Stimulated activated CD8-positive, alpha-beta memory T cell treated with anti-CD3 and anti-CD28 coated beads, Interleukin-4, amount 100 ng/mL, for 1 hour (primary cell): ENCODE measurements at places on chromosomes 1 and 21.

DNA sequence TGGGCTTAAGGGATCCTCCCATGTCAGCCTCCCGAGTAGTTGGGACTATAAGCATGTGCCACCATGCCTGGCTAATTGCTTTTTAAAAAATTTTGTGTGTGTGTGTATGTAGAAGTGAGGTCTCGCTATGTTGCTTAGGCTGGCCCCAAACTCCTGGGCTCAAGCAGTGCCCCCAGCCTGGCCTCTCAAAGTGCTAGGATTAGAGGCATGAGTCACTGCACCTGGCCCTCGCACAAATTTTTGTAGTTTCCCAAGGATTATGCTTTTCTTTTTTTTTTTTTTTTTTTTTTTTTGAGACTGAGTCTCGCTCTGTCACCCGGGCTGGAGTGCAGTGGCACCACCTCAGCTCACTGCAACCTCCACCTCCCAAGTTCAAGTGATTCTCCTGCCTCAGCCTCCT is 144.4 kb upstream of the HNRNPU start:
- no peak for DNase-seq

GRCh38 chr1:206430031-206430983 is 40.0 kb upstream of the IKBKE start:
- DNase-seq, result no peak

DNA sequence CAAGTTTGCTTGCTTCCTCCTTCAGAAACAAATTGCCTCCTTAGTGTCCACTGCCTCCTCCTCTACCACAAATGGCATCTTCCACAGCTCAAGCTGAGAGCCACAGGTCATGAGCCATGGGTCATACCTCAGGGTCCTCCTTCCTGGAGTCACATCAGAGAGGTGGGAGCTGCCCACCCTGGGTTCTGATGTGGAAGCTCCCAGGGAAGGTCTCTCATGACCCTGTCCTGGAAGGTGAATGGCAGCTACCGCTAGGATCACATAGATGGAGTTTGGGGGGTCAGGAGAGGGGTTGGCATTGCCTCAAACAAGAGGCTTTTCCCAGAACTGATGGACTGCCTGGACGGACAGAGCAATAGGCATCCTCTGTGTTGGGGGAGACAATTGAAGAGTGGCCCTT is 321.4 kb downstream of the MATN1 start:
- DNase-seq, result no peak

GRCh38 chr1:42861014-42861399 is 14.6 kb downstream of the ZNF691 start:
- no peak for DNase-seq

- no peak for DNase-seq
Measured at GRCh38 chr21:29196670-29197191, 66.3 kb downstream of the MAP3K7CL start.

GRCh38 chr1:161305867-161306519 is 3.8 kb downstream of the MPZ start:
- DNase-seq, result peak; percentile 64

- DNase-seq, result no peak
Measured at GRCh38 chr1:41487126-41488039, 2.9 kb upstream of the EDN2 start.

DNA sequence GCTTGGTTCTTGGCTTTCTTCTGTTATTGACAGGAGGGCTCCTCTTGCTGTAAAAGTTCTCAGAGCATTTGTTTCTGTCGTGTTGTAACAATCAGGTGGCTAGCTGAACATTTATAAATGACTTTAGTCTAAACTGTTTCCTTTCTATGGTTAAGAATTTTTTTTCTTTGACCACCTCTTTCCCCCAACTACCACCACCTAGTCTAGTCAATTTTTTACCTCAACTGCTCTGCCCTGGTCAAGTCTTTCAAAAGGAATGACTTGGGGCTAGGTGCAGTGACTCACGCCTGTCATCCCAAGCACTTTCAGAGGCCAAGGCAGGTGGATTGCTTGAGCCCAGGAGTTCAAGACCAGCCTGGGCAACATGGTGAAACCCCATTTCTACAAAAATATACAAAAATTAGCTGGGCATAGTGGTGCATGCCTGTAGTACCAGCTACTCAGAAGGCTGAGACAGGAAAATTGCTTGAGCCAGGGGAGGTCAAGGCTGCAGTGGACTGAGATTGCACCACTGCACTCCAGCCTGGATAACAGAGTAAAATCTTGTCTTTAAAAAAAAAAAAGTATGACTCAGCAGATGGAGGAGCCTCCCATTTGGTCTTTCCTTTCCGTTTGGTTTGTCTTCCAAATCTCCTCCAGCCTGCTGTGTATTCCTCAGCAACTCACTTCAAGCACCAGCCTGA is 40.7 kb downstream of the MAP3K21 start:
- DNase-seq, result no peak

GRCh38 chr1:100284591-100284990 is 18.6 kb downstream of the RTCA start:
- no peak for DNase-seq

DNA sequence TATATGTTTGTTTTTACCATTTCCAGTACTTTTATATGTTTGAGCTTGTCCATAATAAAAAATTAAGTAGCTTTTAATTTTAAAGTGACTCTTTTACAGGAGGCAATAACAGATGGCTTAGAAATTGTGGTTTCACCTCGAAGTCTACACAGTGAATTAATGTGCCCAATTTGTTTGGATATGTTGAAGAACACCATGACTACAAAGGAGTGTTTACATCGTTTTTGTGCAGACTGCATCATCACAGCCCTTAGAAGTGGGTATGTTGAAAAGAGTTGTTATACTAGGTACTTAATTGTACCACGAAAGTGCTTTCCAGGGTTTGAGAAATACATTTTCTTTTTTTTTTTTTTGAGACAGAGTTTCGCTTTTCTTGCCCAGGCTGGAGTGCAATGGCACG is 46.1 kb downstream of the RNF2 start:
- no peak for DNase-seq

DNA sequence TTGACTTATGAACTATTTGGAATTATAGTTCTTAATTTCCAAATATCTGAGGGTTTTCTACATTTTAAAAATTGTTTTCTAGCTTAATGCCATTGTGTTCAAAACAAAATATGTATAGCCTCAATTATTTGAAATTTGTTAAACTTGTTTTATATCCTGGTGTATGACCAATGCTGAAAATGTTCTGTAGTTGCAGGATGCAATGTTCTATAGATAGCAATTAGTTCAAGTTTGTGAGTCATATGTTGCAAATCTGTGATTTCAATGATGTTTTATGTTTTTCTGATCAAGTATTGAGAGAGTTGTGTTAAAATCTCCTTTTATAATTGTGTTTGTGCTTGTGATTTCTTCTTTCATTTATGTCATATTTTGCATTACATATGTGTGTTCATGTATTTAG is 517.5 kb downstream of the ADGRL2 start:
- no peak for DNase-seq

- no peak for DNase-seq
Measured at GRCh38 chr1:156885314-156885713, 8.2 kb upstream of the PEAR1 start.

DNA sequence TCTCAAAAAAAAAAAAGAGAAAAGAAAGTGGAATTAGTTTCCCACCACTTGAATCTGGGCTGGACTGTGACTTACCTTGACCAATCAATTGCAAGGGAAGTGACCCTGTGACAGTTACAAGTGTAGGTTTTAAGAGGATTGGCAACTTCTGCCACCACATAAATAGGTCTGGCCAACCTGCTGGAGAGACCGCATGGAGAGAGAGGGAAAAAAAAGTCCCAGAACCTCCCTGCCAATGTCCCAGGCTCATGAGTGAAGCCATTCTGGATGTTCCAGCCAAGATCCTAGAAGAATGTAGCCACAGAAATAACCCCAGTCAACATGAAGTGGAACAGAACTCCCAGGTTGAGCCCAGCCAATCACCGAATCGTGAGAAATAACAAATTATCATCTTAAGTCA is 11.8 kb upstream of the ZMYM6 start:
- no peak for DNase-seq

- DNase-seq, result no peak
Measured at GRCh38 chr1:22291494-22291893, 148.6 kb upstream of the WNT4 start.

DNA sequence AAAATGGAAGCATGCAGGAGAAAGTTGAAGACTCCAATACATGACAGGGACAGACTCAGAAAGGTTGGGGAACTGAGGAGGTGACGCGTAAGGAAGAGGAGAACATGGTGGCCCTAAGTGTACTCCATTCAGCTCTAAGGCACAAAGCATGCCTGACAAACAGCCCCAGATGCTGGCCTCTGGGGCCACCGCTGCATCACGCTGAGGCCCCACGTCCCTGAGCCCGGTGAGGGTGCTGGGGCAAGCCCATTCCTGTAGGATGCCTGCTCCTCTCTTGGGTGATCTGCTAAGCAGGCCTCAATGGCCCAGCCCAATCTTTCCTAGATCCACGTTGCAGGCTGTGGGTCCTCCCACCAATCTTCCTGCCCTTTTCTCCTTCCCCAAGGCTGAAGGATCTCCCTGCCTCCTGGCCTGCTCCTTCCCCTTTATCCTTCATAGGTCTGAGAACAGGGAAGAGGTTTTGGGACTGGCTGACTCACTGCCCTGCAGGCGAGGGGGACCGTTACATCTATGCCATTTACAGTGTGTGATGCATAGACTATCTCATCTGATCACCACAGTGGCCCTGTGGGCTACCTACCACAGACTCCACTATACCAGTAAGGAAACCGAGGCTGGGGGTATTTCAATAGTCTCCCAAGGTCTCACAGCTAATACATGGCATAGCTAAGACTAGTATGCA is 16.8 kb upstream of the NID1 start:
- DNase-seq, result no peak

DNA sequence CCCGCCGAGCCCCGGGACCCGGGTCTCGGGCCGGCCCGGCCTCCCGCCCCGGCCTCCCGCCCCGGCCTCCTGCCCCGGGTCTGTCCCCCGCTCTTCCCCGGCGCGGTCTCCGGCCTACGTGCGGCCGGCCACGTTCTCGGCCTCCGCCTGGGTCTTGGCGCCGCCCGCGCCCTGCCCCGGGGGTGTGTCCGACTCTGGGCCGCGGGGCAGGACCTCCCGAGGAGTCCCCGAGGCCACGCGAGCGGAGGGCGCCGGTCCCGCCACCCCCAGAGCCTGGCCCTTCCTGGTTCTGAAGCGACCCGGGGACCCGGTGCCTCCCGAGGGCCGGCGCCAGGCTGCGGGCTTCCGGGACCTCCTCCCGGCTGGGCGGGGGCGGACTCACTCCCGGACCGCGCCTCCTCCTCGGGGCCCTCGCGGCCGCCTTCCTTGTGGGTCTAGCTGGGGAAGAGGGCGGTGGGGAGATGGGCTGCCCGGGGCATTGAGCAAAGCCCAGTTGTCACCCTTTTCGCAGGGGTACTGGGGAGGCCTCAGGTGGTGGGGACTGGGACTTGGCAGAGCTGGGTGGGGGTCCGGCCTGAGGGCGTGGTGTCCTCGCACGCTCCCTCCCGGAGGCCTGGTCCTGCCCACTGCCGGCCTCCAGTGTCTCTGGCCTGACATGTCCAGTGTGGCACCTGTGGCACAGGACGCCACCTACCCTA is 558 bp downstream of the PFKL start:
- DNase-seq, result no peak

GRCh38 chr1:188427642-188428041 is 1598.9 kb downstream of the PLA2G4A start:
- DNase-seq, result no peak

GRCh38 chr1:35261412-35262120 is 6.9 kb upstream of the ZMYM4 start:
- DNase-seq, result no peak

DNA sequence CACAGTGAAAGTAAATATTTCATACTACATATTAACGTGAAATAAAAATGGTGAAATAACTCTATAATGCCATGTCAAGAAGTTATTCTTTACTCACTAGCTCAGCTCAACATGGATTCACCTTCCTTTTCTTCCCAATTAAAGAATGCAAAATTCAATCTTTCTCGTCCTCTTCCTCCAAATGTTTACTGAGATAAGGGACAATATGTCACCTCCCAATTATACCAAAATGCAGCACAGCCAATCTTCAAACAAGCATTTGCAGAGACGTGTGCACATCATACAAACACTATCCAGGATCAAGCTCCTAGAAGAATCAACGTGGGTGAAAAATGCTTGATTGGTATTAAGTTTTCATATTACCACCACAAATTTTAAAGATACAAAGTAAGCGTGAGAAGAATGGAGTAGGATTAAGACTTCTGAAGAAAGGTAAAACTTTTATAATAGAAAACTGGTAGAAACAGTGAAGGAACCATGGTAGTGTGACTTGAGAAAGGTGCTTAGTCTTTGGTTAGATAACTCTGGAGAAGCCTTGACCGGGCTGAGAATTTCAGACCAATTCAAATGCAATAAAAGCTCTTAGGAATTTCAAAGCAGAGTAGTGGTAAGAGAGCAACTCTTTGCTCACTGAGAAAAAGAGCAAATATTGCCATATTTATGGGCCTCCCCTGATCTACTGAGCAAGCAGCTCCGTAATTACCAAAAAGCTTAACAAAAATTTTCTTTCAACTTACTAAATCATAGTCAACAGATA is 7.2 kb downstream of the PTP4A2 start:
- DNase-seq, result no peak

GRCh38 chr21:26761174-26761915 is 83.9 kb downstream of the ADAMTS1 start:
- no peak for DNase-seq

GRCh38 chr1:22888320-22889075 is 84.2 kb downstream of the LACTBL1 start:
- DNase-seq, result no peak
